Fibroblast of the aortic adventitia (primary cell): ENCODE measurements at places on chromosomes 2 and 18.

GRCh38 chr2:25608718-25609117, 64.7 kb downstream of the DTNB start:
- no peak for DNase-seq

DNA sequence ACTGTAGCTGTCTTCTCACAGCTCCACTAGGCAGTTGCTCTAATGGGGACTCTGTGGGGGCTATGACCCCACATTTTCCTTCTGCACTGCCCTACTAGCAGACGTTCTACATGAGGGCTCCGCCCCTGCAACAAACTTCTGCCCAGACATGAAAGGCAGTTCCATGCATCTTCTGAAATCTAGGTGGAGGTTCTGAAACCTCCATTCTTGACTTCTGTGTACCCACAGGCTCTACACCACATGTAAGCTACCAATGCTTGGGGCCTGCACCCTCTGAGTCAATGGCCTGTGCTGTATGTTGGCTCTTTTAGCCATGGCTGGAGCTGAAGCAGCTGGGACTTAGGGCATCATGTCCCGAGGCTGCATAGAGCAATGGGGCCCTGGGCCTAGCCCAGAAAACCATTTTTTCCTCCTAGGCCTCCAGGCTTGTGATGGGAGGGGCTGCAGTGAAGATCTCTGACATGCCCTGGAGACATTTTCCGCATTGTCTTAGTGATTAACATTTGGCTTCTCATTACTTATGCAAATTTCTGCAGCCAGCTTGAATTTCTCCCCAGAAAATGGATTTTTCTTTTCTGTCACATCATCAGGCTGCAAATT, 123.0 kb downstream of the MYCN start:
- DNase-seq, result no peak

DNA sequence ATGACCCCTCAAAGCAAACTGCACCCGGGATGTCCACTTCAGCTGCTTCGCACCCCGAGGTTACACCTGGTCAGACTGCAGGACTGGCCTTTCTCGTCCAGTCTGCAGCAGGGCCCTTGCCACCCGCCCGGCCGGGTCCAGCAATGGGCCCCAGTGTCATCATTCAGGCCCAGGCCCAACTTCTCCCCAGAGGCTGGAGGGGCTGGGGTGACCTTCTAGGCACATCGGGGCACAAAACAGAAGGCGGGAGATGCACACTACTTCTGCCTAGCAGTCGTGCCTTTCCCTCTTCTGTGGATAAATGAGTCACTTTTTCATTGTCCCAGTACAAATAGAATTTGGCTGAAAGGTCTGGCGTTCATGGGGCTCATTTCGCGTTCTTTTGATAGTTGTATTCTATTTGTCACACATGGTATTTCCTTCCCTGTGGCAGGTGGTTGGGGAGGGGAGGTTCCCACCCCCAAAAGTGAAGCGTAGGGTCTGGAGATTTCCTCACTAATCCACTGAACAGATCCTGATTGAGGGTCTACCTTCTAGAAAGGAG, 56.9 kb upstream of the ID2 start:
- DNase-seq, result no peak

GRCh38 chr18:27363872-27364271, 178.8 kb upstream of the CHST9 start:
- peak; percentile 8 for DNase-seq

DNA sequence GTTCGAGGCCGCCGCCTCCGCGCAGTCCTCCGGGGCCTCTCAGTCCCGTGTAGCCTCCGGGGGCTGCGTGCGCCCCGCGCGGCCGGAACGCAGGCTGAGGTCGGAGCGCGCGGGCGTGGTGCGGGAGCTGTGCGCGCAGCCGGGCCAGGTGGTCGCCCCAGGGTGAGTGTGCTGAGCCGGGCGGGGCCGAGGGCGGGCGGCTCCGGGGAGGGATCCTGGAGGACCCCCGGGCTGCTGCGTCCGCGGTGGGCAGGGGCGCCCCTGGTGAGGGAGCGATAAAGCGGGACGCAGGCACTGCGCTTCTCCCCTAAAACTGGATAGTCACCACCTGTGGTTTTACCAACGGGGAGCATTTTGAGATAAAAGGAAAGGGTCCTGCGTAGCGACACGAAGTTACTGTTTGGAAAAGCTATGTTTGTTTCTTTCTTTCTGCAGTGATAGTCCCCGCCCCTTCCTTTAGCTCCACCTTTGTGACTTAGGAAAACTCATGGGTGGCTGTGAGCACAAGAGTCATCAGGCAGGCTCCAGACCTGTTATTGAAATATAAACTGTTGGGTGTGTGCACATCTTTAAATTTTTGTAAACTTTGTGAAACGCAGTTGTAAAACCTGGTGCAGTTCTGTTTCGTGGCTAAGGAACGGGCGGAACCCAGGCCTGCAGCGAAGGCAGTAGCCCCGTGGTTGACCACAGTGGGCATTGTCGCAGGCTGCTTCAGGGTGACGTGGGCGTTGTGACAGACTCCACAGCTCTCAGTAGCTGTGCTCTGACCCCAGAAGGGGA, 687 bp downstream of the CTDP1 start:
- peak; percentile 45 for DNase-seq

DNA sequence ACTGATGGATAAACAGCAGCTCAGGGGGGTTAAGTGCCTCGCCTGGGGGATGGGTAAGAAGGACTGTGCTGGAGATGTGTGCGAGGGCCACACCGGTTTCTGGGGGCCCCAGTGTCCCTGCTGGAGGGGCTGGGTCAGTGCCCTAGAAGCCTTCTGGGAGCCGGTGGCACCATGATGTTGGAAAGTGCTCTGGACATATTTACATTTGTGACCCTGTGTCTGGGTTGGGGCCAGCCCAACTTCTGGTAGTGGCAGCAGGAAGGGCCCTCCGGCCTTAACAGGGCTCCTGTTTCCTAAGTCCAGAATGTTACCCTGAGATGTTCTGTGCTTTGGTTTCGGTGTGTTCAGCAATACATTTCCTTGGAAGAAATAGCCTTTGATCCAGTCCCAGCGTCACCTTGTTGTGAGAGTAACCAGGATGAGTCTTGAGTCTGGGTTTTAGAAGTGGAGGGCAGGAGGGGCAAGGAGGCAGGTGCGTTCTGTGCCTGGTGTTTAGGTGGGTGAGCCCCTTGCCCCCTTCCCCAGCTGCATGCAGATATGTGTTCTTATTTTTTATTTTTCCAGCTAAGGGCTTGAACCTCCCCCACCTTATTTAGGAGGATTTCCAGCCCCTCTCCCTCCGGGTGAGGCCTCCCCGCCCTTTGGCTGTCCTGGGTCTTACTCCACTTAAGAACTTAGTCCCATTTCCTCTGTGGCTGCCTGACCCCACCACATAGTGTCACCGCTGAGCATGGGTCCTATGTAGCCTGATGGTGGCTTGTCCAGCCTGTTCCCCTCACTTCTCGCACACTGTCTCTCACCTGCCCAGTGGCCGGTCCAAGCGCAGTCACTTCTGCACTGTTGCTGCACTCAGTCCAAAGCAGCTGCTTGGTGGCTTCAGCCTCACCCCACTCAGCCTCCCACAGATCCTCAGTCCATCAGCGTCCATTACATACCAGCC, 132.7 kb upstream of the HS6ST1 start:
- no peak for DNase-seq

GRCh38 chr18:54675076-54675475, 84.0 kb downstream of the DYNAP start:
- DNase-seq, result no peak

DNA sequence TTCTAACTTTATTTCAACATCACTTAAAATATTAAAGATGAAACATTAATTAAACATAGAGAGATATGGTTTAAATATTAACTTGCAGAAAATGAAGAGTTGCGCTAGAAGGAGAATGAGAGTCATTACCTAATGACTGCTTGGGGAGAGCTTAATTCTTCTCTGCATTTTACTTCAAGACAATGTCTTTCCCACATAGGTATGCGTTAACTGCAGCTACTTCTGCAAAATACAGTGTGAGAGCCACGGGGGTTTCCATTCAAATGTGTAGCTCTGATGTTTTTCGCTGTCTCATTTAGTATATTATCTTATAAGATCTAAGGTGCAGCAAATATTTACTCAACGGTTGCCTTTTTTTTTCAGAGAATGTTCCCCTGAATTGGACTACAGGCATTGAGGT, 126.7 kb downstream of the TMX3 start:
- DNase-seq, result no peak

- DNase-seq, result no peak
Measured at GRCh38 chr2:22136446-22136845, 1012.7 kb downstream of the TDRD15 start.

GRCh38 chr2:38610851-38611801, 8.4 kb upstream of the HNRNPLL start:
- no peak for DNase-seq

DNA sequence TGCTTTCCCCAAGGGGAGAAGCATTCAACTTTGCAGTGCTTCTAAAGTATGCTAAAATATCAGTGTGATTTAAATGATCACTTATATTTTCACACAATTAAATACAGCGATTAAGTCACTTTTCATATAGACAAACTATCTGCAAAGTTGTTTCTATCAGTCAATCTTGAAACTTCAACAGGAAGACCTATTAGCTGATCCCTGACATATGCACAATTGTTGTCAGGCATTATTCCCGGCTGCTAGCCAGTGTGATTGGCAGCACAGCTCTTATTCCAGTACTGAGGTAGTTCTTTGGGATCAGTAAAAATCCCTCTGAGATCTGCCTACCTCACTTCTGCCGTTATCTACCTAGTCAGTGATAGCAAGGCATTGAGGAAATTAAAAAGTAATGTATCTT, 629.5 kb downstream of the NR4A2 start:
- no peak for DNase-seq

- DNase-seq, result no peak
Measured at GRCh38 chr18:71370671-71371445, 1082.0 kb downstream of the SOCS6 start.

GRCh38 chr2:15880226-15881119, 59.9 kb upstream of the MYCN start:
- DNase-seq, result no peak

DNA sequence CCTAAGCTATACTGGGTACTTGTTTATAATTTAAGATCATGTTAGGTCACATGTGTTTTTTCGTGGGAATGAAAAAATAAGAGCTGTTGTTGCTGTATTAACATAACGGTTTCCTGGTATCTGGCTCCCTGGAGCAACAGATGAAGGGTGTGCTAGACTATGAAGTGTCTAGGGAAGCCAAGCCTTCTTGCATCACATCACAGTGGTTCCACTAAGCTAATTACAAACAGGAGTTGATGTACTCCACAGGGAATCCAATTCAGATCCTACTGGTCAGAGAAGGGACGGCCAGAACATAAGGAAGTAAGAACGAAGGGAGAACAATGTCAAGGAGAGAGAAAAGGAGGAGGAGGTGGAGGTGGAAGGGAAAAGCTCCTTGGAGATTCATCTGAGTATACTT, 193.0 kb upstream of the CYP26B1 start:
- peak; percentile 11 for DNase-seq

GRCh38 chr2:109410039-109410815, 203.5 kb downstream of the SEPTIN10 start:
- peak; percentile 53 for DNase-seq

DNA sequence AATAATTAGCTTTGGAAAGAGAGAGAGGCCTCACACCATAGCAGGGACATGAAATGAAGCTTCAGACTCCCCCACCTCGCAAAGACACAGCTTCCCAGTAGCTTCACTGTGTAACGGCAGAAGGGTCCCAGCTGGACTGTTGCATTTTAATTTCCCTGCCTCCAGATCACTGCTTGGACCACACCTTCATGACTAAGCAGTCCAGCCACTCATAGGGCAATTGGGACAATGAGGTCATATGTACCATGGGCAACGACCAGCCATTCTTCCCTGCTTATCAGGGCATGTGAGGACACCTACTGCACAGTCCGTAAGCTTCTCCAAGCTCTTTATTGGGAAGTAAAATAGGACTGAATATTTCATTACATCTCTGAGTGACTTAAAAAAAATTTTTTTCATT, 183.0 kb downstream of the MREG start:
- peak; percentile 95 for DNase-seq

DNA sequence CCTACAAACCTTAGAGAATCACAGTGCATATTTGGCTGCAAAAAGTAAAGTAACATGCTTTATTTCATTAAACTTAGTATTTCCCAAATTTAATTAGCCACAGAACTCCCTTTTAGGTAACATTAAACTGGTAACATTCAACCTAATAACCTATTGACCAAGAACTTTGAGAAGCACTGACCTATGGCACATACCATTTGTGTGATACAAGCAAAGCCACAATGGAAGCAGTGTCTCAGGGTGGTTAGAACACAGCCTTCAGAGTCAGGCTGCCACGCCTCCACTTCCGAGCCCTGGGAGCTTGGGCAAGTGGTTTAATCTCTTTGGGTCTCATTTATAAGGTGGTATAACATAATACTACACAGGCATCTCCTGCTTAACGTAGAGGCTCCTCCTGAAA, 301.4 kb downstream of the PDE11A start:
- DNase-seq, result no peak

GRCh38 chr18:78416853-78417252, 562.8 kb upstream of the SALL3 start:
- DNase-seq, result no peak

DNA sequence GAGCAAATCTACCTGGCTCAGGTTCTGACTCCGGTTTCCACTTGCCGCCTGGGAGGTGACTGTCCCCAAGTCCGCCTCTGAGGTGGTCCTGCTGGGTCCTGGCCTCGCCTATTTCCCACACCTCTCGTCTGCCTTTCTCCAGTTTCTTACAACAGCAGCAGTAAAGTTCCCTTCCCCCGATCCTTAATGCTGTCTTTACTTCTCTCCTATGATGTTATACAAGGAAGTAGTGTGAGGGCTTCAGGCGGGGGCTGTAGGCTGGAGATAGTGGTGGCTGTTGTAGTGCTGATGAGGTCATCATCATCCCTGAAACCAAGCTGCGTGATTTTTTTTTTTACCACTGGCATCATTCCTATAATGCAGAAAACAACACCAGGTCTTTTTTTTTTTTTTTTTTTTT, 18.9 kb downstream of the TGIF1 start:
- no peak for DNase-seq

- DNase-seq, result no peak
Measured at GRCh38 chr2:24642351-24642750, 150.8 kb downstream of the PTRHD1 start.

GRCh38 chr2:70743068-70743467, 24.9 kb downstream of the ADD2 start:
- DNase-seq, result no peak

- DNase-seq, result peak; percentile 56
Measured at GRCh38 chr2:40450066-40450795, 1.7 kb downstream of the SLC8A1 start.

DNA sequence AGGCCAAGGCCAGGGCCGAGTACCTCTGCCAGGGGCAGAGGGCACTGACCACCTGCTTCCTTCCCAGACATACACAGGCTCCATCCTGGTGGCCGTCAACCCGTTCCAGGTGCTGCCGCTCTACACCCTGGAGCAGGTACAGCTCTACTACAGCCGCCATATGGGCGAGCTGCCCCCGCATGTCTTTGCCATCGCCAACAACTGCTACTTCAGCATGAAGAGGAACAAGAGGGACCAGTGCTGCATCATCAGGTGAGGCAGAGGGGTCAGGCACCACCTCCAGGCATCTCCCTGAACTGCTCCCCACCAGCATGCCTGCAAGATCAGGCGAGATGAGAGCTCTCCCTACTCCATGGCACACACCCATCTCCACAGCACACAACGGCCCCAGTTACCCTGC, 31.1 kb downstream of the MYO7B start:
- no peak for DNase-seq
